ENCODE measurements at places on chromosomes 5 and 9. TPM values are rescaled to one million over a fixed set of nuclear protein-coding genes. Genes with fewer than 3 reads are reported as not detected.

The MSX2 gene
- not detected for total RNA-seq

GRCh38 chr5:173480896-173481295, 135.6 kb downstream of the BOD1 start:
- no peak for DNase-seq

DNA sequence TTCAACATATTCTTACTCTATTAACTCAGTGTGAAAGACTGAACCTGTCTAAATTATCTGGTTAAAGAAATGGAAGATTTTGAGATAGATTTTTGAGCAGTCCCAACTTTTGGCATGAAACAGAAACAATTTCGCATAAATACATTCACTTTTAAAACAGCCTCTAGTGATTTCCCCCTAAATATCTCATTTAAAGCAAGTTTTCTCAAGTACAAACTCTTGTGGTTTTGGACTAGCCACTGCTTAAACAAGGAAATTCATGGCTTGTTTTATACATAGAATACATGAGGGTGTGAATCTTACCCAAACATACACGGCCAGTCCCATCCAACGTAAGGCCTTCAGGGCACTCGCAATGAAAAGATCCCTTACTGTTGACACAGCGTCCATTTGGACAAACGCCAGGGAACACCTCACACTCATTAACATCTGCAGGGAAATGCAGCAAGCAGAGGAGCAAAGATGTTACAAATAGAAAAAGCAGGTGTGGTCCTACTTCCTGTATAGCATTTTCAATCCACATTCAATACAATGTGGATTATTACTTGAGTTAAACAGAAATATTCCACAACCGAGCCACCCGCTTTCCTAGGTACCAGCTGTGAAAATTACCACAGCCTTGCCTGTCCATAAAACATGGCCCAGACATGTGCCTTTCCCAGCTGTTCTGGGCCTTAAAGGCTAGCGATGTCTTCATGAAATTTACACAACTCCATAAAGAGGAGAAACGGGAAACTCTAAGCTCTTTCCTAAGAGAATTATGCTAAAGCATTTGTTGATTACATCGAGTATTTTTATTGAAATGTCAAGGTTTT, 188.8 kb downstream of the FBN2 start:
- DNase-seq, result no peak

The TAS2R1 gene
- not detected for total RNA-seq

The NMUR2 gene
- total RNA-seq, result not detected

- no peak for DNase-seq
Observed at GRCh38 chr5:8349855-8350254, 480.9 kb downstream of the MTRR start.

DNA sequence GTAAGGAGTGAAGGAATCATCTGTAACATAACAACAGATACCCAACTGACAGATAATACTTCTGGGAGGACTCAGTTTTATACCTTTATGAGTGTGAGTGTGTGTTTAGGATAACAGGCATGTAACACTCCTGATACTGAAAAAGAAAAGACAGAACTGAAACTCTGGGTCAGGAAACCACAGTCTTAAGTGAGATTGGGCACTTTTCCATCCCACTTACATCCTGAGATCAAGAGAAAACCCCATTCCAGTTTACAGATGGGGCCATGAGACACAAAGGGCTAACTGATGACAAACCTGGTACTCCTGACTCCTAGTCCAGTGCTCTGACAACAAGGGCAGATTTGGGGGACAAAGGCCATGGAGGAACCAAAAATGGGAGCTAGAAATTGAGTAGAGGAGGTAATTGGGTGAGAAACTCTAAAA, 18.0 kb downstream of the IL5 start:
- DNase-seq, result no peak

DNA sequence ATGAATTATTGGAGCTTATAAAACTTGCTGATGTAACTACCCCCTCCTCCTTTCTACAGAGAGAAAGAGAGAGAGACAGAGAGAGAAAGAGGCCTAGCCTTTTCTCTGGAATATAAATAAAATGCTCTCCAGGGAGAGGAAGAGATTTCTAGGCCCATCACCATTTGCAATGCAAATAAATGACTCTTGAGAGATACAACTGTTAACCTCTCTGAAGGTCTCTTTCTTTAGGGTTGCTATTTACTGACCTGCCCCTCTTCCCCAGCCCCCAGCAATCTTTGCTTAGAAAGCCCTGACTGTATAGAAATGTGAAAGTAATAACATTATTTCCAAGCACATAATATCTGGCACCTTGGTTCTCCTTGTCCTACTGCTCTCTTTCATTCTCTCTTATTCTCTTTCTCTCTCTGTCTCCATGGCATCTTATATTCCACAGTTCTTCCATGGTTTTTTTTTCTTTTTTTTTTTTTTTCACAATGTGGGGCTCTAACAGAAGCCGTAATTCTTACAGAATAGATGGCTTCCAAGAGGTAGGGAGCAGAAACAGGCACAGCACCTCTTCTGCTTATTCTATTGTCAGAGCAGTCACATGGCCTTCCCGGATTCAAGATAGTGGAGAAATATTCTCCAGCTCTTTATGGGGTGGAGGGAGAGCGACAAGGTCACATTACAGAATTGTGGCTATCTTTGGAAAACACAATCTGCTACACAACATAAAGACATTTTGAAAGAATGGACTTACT, 1087.9 kb upstream of the NUDT12 start:
- no peak for DNase-seq

GRCh38 chr9:96033896-96034295, 158.4 kb downstream of the ERCC6L2 start:
- no peak for DNase-seq

GRCh38 chr5:50768634-50769033, 102.2 kb downstream of the PARP8 start:
- no peak for DNase-seq

DNA sequence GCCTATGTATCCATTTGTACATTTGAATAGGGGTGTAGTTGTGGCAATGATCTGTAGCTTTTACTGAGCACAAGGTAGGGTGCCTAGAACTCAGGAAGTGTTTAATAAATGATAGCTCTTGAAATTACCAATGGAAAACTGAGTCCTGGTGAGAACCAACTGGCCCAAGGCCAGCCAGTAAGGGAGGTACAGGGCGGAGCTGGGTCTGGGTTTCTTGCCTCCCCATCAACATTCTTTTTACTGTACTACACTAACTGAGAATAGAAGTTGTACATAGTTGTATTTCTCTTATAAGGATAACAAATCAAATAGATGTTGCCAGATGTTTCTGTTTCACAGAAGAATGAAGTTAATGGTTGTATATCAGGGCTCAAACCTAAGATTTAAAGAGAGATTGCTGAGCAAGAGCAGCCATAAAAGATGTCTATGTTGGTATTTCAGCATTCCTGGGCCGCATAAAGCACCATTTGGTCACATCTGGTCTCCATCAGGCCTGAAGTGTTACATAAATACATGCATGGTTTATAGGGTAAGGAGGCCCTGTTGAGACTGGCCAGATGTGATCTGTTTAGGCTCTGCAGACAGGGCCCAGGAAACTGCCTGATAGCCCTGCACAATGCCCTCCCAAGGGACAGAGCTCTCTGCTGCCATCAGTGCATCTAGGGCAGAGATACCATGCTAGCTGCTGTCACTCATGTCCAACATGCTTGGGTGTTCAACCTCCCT, 210.5 kb downstream of the NXNL2 start:
- DNase-seq, result no peak

DNA sequence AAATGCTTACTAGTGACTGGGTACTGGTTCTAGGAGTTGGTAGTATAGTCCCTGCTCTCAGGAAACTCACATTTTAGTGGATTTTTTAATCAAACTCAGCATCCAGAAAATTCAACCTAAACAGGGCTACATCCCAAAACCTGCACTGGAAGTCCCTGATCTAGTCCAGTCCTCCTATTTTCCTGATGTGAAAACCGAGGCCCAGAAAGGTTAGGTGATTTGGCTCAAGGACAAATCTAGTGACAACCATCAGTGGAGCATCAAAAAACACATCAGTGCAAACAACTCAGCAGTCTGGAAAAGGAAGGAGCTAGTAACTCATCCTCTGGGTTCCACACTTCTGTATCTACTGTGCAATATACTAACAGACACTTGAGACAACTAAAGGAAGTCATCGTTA, 38.2 kb downstream of the SERINC5 start:
- DNase-seq, result no peak

The IL9 gene
- total RNA-seq, result 3.0 TPM

- no peak for DNase-seq
Observed at GRCh38 chr5:466661-467310, 23.8 kb downstream of the EXOC3 start.

The SPINK5 gene
- not detected for total RNA-seq

DNA sequence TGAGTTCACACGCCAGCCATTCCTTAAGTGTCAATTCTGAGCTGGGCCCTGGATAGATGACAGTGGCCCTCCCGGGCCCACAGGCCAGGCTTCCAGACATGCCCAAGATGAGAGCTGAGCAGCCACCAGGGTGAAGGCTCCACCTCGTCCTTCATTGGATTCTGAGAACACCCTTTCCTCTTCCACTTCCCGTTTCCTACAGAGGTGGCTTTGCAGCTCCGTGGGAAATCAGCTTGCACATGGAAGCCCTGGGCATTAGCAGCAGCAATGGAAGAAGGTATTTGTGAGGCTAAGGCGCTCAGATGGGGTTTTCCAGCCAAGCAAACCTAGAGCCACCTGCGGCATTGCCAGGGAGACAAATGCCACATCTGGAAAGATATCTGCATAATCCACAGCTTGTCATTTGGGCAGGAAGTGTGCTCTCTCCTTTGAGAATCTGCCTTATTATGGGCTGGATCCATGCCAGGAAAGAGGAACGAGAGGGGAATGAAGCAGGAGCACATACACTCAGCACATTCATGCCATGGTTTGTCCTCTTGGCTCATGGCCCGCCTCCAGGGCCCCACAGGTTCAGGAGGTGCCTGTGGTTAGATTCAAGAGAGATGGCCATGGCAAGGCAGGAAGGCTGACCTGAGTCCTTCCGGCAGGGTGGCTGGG, 34.1 kb downstream of the CFAP77 start:
- no peak for DNase-seq

DNA sequence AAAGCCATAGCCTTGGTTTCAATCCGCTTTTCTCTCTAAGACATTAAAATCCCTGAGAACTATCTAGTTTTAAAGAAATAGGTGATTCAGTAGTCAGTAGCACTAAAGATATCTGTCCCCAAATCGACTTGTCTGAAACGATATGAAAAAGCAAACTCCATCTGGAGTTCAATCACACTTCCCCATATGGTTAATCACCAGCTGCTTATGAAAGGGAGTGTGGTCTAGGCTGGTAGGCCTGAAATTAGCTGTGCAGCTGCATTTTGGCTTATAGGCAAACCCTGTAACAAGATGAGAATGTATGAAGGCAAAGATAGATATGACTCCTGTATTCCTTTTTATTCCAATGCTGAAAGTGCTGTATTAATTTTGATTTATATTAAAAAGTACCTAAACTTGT, 65.9 kb downstream of the DMRTA1 start:
- no peak for DNase-seq

The TARS1 gene
- 211 TPM for total RNA-seq

DNA sequence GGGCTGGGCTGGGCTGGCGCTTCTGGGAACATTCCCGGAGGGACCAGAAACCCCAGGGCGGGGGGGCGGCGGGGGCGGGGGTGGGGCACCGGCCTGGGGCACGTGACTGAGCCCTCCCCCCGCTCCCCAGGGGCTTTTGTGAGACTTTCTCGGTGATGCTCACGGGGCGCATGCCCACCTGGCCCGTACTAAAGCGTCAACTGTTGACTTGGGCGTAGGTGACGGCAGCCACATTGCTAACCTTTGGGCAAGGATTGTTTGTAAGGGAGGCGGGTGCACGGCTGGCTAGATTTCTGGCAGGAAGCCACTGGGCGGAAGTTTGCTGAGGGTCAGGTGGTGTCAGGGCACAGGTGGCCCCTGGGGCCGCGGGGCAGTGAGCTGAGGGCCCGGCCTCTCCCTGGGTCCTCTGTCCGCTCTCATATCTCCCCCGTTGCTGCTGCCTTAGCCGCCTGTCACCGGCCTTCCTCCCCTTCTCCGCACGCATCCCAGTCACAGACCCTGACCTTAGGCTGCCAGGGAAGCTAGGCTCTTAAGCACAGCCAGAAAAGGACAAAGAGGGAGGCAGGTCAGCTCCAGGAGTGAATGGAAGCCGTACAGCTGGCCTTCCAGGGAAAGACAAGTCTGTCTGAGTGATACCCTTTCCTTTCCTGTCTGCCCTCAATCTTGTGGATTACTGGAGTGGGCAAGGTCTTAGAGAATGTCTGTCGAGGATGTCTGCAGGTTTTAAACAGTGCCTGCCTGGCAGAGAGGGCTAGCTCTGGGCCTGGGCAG, 812 bp downstream of the CACFD1 start:
- DNase-seq, result no peak

The NKD2 gene
- total RNA-seq, result 0.53 TPM

DNA sequence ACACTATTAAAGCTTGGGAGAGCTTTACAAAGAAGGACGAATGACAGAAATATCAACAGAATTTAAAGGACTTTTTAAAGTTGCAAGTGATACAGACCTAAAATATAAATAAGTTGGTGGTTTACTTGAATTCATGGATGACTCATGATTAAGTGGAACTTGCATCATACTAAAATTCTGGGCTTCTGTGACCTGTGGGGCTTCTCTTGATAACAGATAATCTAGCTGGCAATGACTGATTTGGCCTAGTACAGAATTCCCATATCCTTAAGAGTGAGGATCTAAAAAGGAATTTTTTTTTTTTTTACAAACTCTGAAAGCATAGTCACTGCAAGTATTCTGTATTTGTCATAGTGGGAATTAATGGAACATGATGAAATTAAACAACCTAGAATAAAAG, 543.7 kb upstream of the SGCD start:
- DNase-seq, result no peak

The INSL4 gene
- not detected for total RNA-seq

- DNase-seq, result no peak
Observed at GRCh38 chr5:55564721-55565120, 30.0 kb upstream of the PLPP1 start.

The UBAC1 gene
- 28.9 TPM for total RNA-seq

- no peak for DNase-seq
Observed at GRCh38 chr5:1125030-1125357, 13.1 kb upstream of the SLC12A7 start.

The CNTFR gene
- total RNA-seq, result not detected

- DNase-seq, result no peak
Observed at GRCh38 chr9:133842174-133842573, 104.0 kb upstream of the SARDH start.

DNA sequence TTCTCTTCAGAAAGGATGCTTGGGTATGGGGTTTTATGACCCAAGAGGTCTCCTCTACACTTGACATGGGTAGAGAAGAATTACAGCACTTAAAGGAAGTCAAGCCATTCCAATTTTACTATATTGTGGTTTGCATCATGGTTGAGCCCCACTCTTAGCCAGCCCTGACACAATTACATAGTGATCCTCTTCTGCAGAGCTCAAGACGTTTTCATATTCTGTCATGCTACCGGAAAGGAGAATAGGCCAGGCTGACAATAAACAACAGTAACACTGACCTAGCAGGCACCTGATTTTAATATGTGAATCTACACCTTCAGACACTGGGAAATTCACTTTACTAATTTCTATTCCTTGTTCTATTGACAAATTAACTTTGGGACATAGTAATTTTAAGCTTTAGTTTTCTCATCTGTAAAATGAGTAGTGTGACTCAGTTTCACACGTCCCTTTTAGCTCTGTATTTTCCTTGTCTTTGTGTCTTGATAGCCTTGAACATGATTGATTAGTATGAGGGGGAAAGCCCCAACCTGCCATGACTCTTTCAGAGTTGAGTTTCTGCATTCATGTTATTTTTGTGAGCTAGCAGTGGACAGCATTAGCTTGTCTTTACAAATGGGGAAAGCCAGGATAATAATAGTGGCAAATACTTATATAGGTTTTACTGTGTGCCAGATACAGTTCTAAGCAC, 83.8 kb downstream of the SV2C start:
- DNase-seq, result no peak

- no peak for DNase-seq
Observed at GRCh38 chr5:132017738-132018625, 6.5 kb upstream of the ACSL6 start.
